ENCODE measurements at places on chromosomes 7 and 10.

GRCh38 chr7:112130729-112131410 lies 75.3 kb downstream of the DOCK4 start:
- DNase-seq, result no peak

- no peak for DNase-seq
These were observed 79.4 kb downstream of the ITGB1 start for GRCh38 chr10:32878646-32879045.

- DNase-seq, result peak; percentile 24
These were observed 36.6 kb downstream of the ABCB5 start for GRCh38 chr7:20651960-20652544.

DNA sequence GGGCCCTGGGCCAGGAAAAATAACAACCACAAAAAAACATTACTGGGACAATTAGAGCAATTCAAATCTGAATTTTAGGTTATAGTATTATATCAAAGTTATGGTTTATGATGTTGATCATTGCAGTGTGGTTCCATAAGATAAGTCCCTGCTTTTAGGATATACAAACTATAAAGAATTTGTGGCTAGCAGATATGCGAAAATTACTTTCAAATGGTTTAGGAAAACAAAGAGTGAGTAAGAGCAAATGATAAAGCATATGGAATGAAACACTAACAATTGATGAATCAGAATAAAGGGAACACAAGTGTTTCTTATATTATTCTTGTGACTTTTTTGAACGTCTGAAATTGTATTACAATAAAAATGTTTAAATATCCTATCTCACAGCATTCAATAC lies 64.4 kb upstream of the HECTD2 start:
- no peak for DNase-seq

DNA sequence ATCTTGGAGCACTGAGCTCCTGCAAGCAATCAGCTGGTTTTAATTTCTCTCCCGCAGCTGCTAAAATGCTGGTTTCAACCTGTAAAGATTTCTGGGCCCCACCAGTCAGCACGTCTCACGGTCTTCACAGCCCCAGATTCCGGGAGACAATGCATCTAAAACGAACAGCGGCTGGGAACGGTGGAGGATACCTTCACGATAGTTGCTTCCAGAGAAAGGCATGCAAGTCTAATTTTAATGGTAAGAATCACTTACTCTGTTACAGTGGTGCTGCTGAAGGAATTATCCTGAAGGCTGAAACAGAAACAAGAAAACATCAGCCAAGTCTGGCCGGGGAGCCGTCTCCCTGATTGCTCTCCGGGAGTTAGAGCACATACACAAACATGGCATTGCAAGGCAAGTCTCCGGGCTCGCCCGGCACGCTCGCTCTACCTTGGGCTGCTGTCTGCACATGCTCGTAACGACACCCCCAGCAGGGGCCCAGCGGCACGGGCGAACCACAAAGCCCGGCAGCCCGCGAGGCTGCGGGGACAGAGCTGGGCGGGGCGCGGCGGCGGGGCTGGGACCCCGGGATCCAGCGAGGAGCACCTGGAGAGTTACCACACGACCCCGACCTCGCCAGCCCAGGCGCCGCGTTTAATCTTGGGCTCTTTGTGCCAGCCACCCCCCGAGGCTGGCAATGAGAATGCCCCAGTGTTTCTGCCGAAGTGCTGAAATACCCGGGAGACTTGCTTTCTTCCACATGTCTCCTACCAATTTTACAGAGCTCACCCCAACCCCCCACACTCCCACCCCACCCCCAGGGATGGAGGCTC lies at the start of gene FAM13C:
FAM13C (minus strand) TSS at position 406 of the 815 bp plus-strand sequence; CDS start at position 317, 89 bp downstream.
- DNase-seq, result peak; percentile 47

DNA sequence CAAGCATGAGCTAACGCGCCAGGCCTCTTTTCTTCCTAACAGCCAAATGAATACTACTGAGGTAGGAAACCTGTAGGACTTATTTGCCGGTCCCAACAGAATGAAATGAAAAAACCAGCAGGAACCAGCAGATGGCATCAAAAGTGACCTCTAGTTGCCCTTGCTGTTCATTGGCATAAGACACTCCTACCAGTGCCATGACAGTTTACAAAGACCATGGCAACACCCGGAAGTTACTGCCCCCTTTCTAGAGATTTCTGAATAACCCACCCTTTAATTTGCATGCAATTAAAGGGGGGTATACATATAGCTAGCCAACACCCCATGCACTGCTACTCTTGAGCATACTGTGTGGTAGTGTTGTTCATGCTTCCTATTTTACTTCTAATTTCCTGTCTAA lies 65.2 kb downstream of the ATE1 start:
- DNase-seq, result no peak

DNA sequence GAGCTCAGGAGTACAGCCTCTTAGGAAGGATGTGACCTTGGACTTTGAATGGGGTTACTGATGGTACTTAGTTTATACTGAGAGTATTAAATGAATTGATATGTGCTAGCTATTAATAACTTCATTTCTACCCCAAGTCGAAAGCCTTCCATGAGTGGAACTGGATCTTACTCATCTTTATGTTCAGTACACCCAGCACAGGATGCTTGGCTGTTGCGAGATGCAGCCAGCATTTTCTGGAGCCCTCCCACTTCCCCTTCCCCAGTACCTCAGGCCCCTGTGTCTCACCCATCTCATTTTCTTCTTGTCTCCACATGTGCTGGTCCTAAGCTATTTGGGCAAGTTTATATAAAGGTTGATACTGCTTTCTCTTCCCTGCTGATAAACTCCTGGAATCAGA lies 7.2 kb downstream of the UPP1 start:
- DNase-seq, result no peak

- DNase-seq, result no peak
These were observed 185.0 kb downstream of the STK31 start for GRCh38 chr7:23894892-23895569.

- DNase-seq, result no peak
These were observed 56.2 kb downstream of the CREM start for GRCh38 chr10:35182631-35183510.

DNA sequence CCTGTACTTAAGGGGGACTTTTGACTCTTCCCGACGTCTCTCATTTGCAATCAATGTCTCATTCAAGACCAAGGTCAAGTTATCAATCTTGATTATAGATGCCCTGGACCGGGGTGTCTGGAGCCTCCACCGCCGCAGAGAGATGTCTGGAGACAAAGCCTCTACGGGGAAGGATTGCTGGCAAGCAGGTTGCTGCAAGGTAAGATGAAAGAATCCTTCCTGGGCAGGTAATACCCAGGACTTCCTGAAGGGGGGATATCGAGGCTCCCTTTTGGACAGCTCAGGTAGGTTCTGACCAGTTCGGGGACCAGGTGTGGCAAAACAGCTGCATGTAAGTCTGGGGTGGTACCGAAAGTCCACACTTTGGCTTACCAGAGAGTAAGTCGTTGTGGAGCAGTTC lies 12.5 kb upstream of the CUX1 start:
- DNase-seq, result no peak

DNA sequence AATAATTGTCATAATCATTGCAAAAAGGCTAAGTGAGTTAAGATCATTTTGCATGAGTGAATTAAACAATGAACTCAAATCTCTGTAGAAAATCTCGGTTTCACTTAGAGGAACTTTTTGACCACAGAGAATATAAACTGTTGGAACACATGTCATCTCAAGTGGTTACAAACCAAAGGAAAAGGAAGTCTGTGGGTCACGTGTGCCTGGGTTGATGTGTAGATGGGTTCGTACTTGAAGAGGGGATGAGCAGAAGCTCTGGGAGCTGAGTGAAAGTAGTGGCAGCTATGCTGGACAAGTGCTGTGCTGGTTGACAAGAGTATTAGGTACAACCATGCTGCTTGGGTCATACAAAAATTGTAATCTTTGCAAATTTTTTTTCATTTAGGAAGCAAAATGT lies 35.0 kb downstream of the GLRX3 start:
- no peak for DNase-seq

DNA sequence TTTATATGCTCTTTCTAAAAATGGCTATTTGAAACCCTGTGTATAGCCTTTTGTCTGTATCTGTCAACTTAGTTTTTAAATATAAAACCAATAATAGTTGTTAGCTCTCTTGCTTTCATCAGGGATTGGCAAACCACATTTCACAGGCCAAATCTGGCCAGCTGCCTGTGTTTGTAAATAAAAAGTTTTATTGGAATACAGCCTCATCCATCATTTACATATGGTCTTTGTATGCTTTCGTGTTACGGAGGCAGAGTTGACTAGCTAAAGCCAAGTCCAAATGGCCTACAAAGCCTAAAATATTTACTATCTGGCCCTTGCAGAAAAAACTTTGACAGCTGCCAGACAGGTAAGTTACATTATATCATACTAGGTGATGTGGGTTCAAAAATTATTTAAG lies 235.0 kb downstream of the BICC1 start:
- DNase-seq, result no peak

DNA sequence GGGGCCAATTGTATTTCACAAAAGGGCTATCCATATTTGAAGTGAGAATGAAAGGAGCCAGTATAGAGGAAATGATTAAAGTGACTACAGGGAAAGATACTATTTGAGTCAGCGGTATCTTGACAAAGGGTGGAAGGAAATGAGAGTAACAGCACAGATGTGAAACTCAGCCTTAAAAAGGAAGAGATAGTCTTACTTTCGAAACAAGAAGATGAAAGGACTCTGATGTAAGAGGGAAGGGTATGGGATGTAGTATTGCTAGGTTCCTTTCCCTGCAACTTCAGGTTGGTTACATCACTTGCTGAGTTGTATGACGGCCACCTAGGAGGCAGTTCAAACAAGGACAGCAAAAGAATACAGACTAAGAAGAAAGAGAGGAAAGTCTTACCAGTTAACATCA lies 13.7 kb downstream of the CISD1 start:
- no peak for DNase-seq

GRCh38 chr10:4306871-4307270 lies 519.1 kb upstream of the AKR1E2 start:
- DNase-seq, result peak; percentile 34

DNA sequence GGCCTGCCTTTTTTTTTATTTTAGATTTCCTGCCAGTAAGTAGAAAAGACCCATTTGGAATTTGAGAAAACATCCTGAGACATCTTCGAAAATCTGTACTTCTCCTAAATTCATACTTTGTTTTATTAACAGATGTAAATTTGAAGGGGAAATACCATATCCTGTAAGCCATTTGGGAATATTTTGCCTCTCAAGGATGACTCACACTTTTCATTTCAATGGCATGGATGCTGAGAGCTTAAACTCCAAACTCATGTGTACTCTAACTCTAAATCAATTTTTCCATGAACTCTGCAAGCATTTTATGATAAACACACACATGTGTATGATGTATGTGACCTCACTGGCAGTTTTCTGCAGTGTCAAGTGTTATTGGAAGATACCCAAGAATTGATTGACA lies 89.0 kb downstream of the SEMA3A start:
- peak; percentile 65 for DNase-seq

DNA sequence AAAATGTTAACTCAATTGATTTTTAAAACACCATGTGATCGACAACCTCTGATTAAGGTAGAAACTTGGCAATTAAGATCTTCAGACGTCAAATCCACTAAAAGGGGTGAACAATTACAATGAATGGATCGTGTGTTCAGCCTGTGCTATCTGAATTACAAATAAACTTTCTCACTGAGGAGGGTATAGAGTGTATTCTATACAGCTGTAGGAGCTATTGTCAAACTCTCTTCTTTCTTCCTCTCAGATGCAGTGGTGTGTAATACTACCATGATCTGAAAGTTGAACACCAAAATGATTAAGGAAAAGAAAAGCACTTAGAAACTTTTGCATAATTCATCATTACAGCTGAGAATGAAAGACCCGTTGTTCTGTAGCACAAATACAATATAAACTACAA lies 32.2 kb upstream of the MACC1 start:
- no peak for DNase-seq

GRCh38 chr7:158027646-158028045 lies 560.0 kb downstream of the PTPRN2 start:
- no peak for DNase-seq

DNA sequence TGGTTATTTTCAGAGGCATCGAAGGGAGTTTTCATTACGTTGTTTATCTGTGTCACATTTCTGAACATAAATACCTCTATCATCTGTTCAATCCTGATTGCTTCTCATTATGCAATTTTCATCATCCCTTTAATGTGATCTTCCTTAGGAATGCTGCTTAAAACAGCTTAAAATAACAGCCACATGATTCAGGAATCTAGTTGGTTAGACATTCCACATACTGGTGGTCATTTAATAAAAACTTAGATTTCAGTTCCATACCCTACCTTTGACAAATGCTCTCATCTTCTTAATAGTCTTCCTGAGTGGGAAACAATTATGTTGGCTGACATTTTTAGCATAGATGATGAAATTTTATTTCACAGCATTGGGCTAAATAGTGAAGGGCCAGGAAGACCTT lies 191.3 kb upstream of the CDCA7L start:
- peak; percentile 65 for DNase-seq

- DNase-seq, result no peak
These were observed 110.7 kb downstream of the WDR37 start for GRCh38 chr10:1166828-1167275.

GRCh38 chr10:3195286-3195685 lies 22.7 kb upstream of the PITRM1 start:
- no peak for DNase-seq

- DNase-seq, result no peak
These were observed 990.1 kb downstream of the CNTNAP2 start for GRCh38 chr7:147106746-147107145.

- no peak for DNase-seq
These were observed 30.4 kb downstream of the TSPAN12 start for GRCh38 chr7:120827371-120828118.

GRCh38 chr7:28954946-28955345 lies 3.2 kb downstream of the TRIL start:
- no peak for DNase-seq

GRCh38 chr7:665736-666453 lies 60.6 kb upstream of the DNAAF5 start:
- no peak for DNase-seq

GRCh38 chr7:45035893-45036292 lies 35.9 kb downstream of the CCM2 start:
- DNase-seq, result no peak

DNA sequence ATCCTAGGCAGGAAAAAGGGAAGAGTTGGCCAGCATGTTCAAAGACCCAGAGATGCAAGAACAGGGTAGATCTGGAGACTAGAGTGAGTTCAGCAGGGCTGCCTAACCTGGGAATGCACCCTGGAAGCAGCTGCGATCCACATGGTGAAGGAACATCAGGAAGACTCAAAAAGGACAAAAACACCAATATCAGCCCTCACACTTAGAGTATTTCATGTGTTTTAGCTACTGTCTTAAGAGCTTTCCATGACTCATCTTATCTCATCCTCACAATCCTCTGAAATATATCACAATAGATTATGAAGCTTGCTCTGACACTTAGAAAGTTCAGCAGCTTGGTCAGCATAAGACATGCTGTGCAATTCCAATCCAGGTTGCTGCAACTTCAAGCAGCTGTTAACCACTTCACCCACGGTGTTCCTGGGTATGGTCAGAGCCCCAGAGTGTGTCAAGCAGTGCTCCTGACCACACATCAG lies 380.9 kb downstream of the PARD3 start:
- peak; percentile 64 for DNase-seq

DNA sequence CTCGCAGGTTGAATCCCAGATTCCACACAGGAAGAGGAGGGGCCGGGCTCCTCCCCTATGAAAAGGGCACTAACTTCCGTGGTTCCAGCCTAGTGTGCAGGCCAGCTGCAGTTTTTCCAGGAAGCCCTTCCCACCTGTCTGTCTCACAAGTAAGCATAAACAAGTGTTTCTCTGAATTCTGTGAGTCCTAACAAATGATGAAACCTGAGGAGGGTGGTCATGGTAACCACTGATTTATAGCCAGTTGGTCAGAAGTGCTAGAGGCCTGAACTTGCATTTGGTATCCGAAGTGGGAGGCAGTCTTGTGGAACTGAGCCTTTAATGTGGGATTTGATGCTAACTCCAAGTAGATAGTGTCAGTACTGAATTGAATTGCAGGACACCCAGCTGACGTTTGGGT lies 54.7 kb upstream of the STEAP4 start:
- DNase-seq, result no peak
